ENCODE measurements at places on chromosomes 12 and 14.

GRCh38 chr12:90679674-90680073, 275.3 kb downstream of the CCER1 start:
- no peak for DNase-seq

DNA sequence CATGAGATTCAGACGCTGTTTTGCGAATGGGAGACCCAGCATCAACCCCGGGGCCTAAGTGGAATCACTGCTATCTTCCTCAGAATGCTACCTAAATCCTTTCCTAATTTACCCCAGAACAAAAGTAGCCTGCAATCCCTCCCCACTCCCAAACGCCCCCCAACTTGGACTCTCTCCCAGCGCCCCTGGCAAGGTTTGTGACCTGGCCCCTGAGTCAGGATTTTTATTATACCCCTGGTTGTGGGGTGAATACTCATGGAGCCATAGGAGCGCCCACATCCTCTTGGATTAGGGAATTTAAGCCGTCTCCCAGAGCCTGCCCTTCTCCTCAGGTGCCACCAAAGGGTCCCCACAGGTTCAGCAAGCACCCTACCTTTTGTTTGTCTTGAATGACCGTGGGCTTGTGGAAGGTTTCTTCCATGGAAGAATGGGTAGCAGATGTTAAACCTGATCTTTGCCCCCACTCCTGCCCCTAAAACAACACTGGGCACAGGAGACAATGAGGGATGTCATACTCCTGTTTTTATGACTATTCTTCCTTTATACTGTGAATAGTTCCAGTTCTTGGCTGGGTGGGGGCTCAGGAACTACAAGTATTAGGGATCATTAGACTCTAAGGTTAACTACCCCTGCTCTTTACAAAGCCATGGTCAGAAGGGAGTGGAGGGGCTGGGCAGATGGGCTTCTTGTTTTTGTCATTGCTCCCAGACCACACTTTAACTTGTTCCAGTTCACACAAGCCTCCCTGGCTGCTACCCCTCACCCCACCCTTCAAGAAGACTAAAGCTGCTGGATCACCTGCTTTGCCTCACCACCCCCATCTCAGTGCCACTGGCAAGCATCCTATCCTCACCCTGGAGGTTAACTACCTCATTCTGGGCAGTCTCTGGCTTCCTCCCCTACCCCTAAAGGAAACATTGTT, 630 bp downstream of the MYL6B start:
- no peak for DNase-seq

DNA sequence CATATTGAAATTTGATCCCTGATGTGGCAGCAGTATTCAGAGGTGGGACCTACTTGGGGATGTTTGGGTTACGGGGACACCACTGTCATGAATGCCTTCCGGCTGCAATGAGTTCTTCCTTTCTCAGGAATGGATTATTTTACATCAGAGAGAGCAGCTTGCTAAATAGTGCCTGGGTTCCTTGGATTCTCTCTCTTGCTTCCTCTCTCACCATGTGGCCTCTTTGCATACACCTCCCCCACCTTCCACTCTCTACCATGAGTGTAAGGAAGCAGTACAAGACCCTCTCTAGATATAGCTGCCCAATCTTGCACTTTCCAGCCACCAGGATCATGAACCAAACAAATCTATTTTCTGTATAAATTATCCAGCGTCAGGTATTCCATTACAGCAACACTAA, 15.4 kb upstream of the SCAF11 start:
- no peak for DNase-seq

- DNase-seq = no peak
Observed at GRCh38 chr12:50110762-50111351, 1.2 kb upstream of the COX14 start.

DNA sequence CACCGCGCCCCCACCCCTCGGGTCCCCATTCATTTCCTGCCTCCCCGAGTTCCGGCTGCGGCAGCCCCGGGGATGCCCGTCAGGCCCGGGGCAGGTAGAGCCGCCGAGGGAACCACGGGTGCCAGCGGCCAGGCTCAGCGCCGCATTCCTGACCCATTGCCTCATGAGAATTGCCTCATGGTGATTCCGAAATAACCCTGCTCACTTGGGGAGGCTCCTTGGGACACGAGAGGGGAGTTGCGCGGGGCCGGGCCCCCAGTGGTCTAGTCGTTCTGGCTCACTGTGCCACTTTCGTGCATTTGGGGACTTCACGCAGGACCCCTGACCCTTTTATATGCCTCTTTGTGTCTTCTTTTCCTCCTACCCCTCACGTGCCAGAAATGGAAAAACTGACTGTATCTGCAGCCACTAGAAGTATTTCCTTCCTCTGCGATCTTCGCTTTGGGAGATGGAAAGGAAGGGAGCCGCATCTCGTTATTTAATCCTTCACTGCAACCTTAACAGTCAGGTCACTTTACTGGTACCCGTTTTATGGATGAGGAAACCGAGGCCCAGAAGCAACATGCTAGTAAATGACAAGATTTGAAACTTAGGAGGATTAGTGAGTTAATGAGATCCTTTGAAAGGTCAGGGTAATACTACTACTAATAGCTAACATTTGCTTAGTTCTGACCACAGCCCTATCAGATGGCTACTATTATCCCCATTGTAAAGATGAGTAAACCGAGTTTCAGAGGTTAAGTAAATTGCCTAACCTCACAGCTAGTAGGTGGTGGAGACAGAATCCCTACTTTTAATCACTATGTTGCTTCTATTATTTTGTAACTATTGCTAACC, 768 bp downstream of the PTPN11 start:
- DNase-seq = no peak

DNA sequence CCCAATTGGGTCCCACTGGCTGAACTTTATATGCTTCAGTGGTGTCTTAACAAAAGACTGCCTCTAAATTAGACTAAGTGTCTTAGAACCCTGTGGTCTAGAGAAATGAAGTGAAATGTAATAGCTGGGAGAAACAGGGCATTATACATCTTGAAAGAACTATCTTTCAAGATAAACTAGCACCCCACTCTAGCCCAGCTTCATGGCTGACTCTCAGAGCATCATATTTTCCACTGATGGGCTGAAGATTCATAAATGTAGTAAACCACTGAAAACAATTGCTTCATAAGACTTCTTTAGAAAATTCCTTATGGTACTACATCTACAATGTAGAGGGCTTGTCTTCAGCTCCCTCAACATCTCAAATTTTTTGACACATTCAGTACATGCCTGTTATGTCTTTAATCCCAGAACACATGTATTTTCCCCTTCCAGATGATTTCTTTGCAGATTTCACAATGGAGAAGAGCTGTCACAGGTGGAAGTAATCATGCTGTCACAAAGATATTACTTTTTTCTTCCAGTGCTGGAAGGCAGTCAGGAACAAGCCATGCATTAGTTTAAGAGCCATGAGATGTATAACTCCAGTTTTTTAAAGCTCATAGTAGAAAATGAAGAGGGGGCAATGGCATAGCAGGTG, 48.5 kb downstream of the IFNG-AS1 start:
- DNase-seq = no peak

GRCh38 chr14:33685698-33686097, 265.2 kb downstream of the EGLN3 start:
- no peak for DNase-seq

- no peak for DNase-seq
Observed at GRCh38 chr12:62694116-62694515, 227.5 kb downstream of the MON2 start.

DNA sequence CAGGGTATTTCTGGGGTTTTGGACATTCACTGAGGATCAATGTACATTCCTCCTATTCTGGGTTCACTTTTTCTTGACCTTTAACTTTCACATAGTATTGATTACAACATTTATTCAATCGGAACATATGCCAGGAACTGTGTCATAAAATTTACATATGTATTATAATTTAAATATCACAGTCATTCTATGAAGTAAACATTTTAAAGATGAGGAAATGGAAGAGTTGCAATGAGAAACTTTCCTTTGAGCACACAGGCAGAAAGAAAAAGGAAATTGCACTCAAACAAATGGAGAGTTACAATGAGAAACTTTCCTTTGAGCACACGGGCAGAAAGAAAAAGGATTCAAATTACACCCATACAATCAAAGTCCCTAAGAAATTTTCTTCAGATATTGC, 3.1 kb downstream of the MUCL1 start:
- DNase-seq = no peak

DNA sequence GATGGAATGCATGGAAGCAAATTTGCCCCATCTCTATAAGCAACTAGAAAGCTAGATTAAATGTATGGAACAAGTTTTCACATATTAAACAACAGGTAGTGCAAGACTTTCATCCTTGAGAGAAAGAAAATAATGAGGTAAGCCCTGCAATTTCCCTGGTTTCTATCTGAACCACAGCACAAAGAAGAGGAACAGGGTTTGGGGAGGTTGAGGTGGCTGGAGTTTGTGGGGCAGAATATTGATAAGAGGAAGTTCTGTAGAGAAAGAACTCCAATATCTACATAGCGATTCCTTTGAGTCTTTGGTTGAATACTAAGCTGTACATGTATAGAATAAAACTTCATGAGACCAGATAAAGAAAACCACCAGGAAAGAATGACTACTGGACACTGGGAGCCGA, 96.3 kb upstream of the CCND2 start:
- no peak for DNase-seq

DNA sequence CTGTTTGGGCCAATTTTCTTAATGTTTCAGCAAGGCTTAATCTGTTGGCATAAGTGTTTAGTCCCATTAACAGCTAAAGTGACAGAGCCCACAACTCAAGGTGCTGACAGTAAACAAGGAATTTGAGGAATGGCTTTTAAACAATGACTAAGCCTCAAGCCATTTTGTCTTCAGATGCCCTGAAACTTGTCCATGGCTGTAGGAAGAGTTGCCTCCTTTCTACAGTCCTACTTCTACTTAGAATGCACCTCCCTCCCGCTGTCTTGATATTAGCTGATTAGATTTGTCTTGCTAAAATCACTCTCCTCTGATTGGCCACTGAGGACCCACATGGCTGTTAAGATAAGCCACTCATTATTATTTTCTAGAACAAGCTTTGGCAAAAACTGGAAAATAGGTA, 188.4 kb upstream of the OTX2 start:
- no peak for DNase-seq

- no peak for DNase-seq
Observed at GRCh38 chr14:103225062-103225461, 101.8 kb downstream of the TNFAIP2 start.

- no peak for DNase-seq
Observed at GRCh38 chr12:65311260-65311659, 32.8 kb downstream of the MSRB3 start.

- DNase-seq = no peak
Observed at GRCh38 chr12:65568517-65568916, 255.8 kb upstream of the HMGA2 start.
